PC-3 (cell line): ENCODE measurements at places on chromosomes 7 and 10.

DNA sequence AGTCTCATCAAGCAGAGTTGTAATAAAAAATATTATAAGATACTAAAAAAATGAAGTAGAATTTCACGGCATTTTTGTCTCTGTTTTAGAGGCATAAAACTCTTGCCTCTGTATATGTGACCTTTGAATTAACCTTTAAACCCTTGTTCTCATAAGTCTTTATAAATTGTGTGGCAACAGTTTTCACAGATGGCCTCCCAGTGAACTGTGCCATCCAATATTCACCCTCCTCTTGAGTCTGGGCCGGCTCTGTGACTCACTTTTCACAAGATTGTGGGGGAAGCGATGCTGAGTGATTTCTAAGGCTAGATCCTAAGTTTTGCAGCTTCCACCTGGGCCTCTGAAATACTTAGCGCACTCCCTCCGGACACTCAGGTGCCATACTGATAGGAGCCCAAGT is 4.6 kb upstream of the USP6NL start:
- DNase-seq = no peak

GRCh38 chr10:117007080-117007479 is 2.1 kb upstream of the SHTN1 start:
- DNase-seq = peak; percentile 87

DNA sequence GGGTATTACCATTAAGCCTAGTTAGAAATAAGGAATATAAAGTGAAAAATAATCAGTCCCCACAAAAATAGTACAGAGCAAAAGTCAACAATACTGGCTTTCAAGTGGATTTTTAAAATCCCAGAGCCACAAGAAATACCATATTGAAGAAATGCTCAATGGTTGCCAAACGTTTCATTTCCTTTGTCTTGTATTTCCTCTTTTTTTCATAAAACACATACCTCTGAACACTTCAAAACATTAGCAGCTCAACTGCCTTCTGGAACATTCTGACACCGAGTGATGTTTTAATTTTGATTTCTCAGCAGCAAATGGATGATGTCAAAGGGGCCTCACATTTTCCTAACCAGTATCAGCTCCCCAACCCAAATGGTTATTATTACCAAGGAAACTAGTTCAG is 10.5 kb downstream of the NOD1 start:
- DNase-seq = no peak

DNA sequence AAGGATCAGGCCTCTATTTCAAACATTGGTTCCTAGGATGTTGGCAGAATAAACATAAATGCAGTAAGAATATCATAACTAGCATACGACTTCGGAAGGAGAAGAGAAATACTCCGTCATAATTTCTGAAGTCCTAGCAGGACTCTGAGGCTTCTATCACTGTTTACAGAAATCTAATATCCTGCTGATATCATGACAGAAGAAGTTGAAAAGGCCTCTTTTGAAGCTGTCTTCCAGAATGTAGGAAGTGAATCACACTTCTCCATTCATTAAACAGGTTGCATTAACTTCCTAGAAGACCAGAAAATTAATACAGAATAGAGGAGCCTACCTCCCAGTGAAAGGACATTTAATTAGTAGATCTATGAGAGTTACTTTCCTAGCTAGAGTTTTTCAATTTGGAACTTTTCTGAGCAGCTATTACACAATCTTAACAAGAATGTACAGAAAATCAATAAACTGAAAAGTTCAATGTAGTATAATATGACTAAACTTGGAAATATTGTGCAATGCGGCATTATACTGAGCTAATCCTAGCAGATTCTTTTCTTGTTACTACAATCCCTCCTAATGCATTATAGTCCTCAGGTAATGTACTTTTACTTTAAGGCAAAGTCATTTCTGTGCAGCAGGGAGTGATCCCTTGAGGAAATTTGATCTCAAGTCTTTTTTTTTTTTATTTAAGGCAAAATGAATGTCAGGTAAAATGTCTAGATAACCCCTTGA is 622.6 kb upstream of the CELF2 start:
- no peak for DNase-seq

DNA sequence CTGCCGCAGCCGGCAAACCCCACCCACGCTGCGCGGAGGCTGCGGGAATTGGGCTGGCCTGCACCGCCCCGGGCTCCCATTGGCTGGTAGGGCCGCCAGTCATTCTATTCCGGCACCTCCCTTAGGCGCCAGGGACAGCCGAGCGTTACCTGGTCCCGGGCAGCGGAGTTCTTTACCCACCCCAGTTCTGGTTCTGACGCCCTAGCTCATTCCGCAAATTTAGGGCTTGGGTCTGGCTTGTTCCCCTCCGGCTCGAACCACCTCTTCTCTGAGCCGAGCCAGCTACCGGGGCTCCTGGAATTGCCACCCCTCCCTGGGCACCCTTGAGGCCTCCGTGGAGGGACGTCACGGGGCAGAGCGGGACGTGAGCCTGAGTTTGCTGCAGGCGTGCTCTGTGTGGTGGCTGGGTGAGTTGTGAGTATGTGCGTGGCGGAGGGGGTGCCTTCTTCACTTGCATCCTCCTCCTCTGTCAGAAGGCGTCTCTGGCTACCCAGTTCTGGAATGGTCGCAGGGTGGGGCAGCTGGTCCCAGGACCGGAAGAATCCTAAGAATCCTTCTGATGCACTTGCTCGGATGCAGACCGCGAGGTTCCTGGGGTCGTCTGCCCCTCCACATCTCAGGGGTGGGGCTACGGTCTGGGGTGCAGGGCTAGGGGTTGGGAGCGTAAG is at the start of the genes PDZD7 and SFXN3:
PDZD7 (minus strand) TSS at position 2 of the 668 bp plus-strand sequence. CDS start 910 bp downstream, outside the sequence.
SFXN3 (plus strand) TSS at position 107 of the 668 bp plus-strand sequence. CDS start 3,461 bp downstream, outside the sequence.
- peak; percentile 91 for DNase-seq

- no peak for DNase-seq
These were observed 3.4 kb downstream of the STYXL1 start for GRCh38 chr7:76044375-76044865.

- DNase-seq = no peak
These were observed 164.6 kb downstream of the ADARB2 start for GRCh38 chr10:1572519-1573333.

DNA sequence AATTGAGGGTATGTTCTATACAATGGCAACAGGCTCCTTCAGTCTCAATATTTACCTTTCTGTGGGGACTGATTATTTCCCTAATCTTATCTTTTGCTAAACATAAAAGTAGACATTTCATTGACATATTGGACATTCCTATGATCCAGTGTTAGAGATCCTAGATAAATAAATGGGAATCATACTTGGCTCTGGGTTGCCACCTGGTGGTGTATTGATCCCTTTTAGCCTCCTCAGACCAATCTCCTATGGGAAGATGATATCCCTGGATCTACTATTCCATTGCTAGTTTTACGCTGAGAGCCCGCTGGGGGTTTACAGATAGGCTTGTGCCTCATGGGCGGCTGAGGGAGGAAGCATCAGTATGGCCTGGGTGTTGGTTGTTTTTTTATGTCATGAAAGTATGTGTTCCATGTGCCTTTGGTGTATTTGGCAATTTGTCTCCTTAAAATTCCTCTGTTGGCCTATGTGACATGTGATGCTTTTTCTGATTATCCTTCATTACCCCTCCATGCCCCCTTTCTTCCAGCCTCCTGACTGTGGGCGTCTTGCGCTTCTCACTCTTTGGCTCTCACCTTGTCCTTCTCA is 18.8 kb downstream of the CELF2 start:
- peak; percentile 48 for DNase-seq

- no peak for DNase-seq
These were observed 117.1 kb downstream of the ANKRD26 start for GRCh38 chr10:26983156-26983555.

GRCh38 chr7:24158975-24159374 is 125.0 kb upstream of the NPY start:
- no peak for DNase-seq

DNA sequence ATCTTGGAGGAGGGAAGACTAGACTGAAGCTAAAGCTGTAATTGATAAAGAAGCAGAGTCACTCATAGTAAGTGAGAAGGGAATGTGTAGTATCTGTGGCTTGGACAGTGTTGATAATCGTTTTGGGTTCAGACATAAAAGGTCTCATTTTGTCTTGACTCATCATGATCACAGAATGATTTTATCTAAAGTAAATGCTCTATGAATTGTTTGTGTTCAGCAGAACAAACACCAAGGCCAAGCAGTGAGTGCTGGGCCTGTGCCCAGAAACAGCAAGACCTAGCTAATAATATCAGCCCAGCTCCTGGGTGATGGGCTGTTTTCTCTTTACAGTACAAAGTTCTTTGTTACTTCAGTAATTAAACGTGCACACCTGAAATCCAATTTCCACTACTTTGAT is 26.7 kb upstream of the CD36 start:
- peak; percentile 87 for DNase-seq

- DNase-seq = no peak
These were observed 262.5 kb downstream of the TRIL start for GRCh38 chr7:28695300-28696295.

DNA sequence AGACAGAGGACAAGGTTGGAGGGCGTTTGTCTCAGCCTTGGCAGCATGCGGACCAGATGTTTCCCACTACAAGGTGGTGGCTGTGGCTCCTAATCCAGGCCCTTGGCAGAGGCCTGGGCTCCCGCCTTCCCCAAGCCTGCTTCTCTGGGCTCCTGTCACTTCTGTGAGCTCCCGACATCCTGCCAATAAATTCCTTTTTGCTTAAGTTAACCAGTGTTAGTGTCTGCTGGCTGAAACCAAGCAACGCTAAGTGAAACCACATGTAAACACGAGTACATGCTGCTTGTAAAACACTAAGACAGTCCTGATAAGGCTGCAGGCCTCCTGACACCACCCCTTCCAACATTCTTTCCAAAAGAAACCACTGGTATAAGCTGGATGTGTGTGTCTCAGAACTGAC is 263.6 kb upstream of the ZMIZ1 start:
- peak; percentile 100 for DNase-seq

GRCh38 chr7:141820067-141820466 is 21.2 kb downstream of the PRSS37 start:
- no peak for DNase-seq
